NCI-H187 (cell line): ENCODE measurements at places on chromosomes 2 and 18.

DNA sequence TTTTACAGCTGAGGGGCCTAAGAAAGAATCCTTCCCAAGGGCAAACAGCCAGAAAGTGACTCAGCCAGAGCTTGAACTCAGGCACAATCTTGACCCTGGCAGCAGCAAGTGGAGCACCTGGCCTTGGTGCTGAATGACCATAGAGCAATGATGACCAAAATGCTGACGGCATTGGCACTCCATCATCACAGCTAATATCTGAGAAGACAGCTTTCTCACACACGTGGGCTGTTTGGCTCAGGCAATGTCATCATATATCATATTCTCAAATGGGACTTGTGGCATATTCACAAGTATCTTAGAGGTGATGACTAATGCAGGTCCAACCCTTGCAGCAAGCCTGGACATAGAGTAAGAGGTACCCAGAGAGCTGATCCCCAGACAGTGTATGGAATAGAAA is 443.9 kb upstream of the MYT1L start:
- no peak for DNase-seq

- no peak for DNase-seq
Observed at GRCh38 chr2:170121689-170122088, 56.3 kb upstream of the MYO3B start.

DNA sequence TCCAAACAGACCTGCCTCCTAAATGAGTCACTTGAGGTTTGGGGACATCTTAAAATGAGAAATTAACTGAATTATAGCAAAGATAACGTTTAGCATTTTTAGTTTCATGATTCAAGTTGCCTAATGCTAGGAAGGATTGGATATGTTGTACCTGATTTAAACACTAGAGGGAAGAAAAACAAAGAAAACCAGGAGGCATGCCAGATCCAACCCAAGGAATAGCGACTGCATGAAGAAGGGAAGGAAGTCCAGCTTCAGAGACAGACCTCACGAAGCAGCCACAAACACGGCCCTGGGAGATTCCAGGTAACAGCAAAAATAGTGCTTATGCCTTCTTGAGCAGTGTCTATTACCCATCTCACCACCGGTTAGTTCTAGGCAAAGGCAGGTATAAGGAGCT is 499.9 kb upstream of the SPHKAP start:
- DNase-seq = no peak

GRCh38 chr2:3558205-3559014 is at the start of gene RNASEH1:
TSS of gene RNASEH1 (minus strand) at chr2:3558333. CDS start at chr2:3558260, 73 bp downstream.
- DNase-seq = peak; percentile 99

GRCh38 chr18:42028247-42028832 is 73.3 kb downstream of the PIK3C3 start:
- no peak for DNase-seq

DNA sequence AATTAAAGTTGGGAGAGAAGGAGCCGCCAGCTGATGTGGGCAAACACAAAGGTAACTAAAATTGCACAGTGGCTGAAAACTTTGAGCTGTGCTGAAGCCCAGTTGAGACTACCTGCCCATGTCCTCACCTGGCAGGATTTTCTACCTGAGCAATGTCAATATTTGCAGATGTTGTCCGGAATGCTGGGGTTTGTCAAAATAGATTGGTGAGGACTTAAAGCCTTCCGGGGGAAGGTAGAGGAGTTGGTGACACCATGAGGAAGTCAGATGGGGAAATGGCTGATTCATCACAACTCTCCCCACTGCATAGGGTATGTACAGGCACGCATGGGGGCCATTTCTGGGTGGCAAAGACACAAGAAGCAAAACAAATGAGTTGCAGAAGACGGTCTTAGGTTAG is 114.9 kb downstream of the ALK start:
- no peak for DNase-seq

DNA sequence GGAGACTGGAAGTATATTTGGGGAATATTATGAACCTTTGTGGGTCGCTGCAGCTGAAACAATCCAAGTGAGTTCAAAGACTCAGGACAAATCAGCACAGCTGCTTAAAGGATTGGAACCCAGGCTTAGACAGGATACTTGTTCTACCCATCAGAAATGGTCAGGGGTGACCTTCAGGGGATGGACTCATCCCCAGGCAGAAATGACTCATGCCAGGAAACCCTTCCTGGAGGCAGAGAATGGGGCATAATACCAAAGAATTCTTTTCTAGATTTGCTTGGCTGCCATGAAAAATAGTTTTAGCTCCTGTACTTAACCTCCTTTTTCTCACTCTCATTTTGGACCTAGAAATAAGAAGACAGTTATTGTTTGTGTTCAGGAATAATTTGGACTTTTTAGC is 425.5 kb downstream of the TSN start:
- DNase-seq = no peak

GRCh38 chr2:45812011-45812500 is 160.6 kb downstream of the PRKCE start:
- peak; percentile 42 for DNase-seq

DNA sequence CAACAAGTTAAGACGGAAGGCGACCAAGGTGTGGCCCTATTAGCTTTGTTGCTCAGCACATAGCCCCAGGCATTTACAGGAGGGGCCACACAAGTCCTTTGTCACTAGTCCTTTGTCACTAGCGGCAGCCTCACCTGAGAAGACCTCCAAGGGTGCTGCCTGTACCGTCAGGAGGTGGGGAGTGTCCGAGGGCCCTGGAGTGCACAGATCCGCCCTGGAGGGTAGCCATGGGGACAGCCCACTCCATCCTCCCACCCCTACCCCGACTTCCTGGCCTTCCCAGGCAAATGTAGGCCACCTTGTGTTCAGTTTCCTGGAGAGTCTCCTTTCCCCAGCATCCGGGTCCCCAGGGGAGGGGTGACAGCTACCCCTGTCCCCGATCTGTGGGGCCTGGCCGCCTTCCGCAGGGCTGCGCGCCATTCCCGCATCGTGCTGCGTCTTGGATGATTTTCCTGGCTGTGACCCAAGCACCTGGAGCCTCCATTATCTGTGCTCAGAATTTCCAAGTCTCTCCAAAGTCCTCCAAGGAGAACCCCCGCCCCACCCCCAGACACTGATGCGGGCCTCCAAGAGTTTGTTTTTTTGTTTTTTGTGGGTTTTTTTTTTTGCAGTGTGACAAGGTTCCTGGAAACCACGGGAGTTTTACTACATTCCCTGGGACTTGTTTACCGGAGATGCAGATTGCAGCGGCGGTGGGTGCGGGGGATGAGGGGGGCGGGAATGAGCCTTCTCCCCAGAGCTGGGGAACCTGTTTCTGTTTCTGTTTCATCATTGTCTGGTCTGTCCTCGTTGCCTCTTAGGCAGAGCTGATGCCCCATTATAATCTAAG is 28.6 kb downstream of the TEX44 start:
- no peak for DNase-seq

- no peak for DNase-seq
Observed at GRCh38 chr18:48354746-48355260, 54.4 kb downstream of the ZBTB7C start.

GRCh38 chr2:75241696-75242095 is 42.4 kb upstream of the TACR1 start:
- no peak for DNase-seq

- no peak for DNase-seq
Observed at GRCh38 chr2:130829015-130829414, 7.7 kb upstream of the ARHGEF4 start.

- DNase-seq = no peak
Observed at GRCh38 chr2:191601060-191601459, 76.9 kb upstream of the NABP1 start.

GRCh38 chr18:5941890-5942289 is 46.6 kb upstream of the TMEM200C start:
- no peak for DNase-seq

GRCh38 chr18:77524909-77525308 is 275.3 kb downstream of the GALR1 start:
- DNase-seq = peak; percentile 47

DNA sequence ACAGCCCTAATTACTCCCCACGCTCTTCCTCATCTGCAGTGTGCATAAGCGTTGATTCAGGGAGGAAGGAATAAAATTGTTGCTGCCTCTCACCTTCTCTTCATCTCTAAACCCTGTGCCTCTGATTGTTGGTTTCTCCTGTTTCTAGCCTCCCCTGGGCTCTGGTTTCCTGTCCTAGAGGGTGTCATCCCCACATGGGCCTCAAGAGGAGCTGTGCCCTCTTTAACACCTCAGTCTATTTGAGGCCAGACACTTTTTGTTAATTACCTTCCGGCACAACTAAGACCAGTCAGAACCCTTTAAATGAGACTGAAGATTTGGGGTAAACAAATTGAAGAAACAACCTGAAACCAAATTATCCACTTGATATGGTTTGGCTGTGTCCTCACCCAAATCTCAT is 9.7 kb downstream of the CTAGE1 start:
- no peak for DNase-seq

- DNase-seq = no peak
Observed at GRCh38 chr2:151182396-151182795, 79.3 kb downstream of the RBM43 start.

DNA sequence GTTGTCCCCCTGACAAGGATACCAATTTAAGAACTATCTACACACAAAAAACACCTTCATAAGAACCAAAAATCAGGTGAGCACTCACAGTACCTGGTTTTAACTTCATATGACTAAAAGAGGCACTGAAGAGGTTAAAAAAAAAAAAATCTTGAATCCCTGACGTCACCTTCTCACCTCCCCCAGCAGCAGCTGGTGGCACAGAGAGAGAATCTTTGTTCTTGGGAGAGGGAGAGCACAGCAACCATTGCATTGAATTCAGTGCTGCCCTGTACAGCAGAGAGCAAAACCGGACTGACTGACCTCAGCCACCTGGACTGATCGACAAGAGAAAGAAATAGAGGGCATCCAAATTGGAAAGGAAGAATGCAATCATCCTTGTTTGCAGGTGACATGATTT is 566.0 kb downstream of the TMX3 start:
- no peak for DNase-seq

DNA sequence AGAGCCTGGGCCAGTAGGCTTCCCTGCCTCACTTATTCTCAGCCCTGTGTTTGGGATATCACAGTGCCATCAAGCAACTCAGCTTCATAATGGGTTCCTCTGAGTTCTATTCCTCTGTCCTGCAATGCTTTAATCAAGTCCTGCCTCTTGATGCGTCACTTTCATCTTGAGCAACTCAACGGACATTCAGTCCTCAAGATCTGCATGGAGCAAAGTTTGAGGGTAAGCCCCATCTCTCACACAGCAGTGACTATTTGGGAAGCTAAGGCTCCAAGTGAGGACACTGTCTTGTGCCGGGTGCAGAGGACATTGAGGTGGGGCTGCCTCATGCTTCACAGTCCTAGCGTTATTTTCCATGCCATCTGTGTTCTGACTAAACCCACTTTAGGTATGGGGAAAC is 50.9 kb upstream of the PLB1 start:
- DNase-seq = no peak

DNA sequence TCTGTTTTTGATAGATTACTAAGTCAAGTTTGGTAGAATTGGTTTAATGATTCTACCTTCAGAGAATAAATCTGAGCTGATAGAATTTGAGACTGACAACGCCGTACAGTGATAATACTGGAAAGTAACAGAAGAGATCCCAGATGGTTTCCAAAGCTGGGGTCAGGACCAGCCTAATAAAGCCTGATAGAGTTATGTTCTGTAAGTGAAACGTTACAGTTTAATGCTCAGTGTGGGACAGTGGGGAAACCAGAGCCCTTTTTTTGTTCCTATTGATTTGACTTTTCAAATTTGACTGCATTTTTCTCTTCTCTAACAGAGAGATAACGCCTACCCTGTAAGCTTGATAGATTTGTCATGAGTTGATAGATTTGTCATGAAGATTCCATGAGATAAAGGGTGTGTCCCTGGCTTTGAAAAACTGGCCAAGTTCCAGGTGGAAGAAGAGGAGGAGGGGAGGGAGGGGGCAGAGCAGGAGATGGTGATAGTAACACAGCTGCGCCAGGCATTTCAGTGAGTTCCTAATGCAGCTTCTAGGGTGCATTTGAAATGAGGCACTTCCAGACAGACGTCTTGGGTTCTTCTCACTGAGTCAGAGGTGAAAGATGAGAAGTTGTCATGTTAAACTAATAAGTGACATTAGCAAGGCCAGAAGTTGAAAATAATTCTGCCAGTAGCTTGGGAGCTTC is 65.1 kb downstream of the CERS6 start:
- DNase-seq = no peak

DNA sequence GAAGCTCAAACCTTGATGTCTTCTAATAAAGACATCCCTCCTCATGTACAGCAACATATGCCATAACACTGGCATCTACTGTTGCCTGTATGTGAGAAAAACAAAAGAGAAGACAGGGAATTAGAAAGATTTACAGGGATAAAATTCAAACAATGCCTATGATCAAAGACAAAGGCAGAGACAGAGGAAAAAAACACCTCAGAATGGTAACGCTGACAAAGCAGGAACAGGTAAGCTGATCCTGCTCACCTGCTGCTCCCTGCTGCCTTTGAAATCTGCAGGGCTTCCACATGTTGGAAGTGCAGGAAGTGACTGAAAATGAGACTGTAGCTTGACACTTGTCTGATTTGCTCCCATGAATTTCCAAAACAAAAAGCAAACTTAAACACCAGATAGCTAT is 90.2 kb upstream of the DNAJC10 start:
- DNase-seq = peak; percentile 31

GRCh38 chr2:16112972-16113560 is 172.7 kb downstream of the MYCN start:
- DNase-seq = no peak

DNA sequence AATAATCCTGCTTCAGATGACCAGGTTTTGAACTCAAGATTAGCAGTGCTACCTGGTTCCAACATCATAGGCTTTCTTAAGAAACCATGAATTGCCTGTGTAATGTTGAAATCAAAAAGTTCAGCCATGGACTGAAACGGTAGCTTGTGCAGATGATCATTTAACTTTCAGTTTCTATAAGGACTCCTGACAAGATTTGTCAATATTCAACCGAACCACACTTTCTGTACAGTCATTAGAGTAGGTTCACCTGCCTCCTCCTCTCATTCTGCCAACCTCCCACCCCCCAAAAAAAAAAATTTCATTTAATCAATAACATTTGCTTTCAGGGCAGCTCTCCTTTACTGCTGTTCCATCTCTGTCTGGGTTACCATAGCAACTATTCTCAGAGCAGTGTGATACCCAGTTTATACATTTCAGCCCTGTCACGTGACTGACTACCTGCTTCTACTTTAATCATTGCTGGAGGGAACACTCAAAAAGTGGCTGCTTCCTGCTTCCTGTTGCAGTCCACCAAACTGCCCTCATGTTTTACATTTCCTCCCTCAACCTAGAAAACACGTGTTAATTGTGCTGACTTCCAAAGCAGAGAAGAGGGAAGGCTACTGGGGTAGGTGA is 275.5 kb downstream of the SS18 start:
- DNase-seq = no peak

GRCh38 chr2:64836566-64836965 is 152.6 kb upstream of the SLC1A4 start:
- no peak for DNase-seq

- no peak for DNase-seq
Observed at GRCh38 chr2:157748371-157749142, 119.9 kb upstream of the ACVR1C start.

GRCh38 chr2:209556354-209556961 is 132.6 kb downstream of the MAP2 start:
- no peak for DNase-seq
